GM20000 (cell line): ENCODE measurements at places on chromosomes 5 and 9.

GRCh38 chr9:107975426-107976010, 485.9 kb upstream of the KLF4 start:
- DNase-seq: no peak

- DNase-seq: no peak
Observed at GRCh38 chr9:19924080-19924479, 135.2 kb upstream of the SLC24A2 start.

DNA sequence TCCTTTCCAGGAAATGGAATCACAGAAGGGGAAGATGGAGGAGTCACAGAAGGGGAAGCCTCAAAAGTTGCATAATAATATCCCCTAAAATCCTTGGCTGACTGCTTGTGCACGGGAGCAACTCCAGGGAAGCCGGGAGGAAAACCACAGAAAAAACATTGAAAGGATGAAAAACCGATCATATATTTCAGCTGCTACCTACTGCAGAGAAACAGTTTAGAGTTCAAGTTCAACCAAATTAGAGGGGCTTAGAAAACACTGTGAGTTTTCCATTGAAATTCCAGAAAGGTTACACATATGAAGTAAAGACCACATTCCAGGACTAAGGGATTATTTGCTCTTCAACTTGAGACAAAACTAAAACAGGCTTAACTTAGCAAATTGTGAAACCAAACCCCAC, 37.6 kb upstream of the MTAP start:
- DNase-seq: no peak

DNA sequence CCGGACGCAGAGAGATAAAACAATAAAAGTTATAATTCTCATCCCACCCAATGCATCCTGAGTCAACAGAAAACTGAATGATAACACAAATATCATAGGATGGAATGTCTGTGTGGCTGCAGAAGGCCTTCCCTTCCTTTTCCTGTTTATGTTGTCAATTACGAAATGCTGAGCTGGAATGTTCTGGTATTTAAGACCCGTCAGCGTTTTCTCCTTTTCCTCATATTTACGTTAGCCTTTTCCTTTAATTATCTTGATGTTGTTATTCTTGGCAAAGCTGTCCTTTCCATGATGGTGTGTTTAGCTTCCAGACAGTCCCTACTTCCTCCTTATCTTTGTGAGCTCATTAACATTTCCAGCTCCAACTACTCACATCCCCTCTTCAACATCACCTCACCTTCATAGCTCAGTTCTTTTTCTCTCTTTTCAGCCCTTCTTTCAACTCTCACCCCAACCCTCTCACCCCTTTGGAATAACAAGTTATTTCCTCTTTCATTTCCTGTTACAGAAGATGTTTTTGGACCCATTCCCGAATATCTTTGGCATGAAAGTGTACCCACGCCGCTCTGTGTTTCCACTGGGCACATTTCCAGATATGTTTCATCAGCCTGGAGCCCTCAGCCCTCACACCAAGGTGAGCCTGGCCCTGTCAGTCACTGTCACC, 221.6 kb downstream of the NR2F1-AS1 start:
- DNase-seq: no peak

DNA sequence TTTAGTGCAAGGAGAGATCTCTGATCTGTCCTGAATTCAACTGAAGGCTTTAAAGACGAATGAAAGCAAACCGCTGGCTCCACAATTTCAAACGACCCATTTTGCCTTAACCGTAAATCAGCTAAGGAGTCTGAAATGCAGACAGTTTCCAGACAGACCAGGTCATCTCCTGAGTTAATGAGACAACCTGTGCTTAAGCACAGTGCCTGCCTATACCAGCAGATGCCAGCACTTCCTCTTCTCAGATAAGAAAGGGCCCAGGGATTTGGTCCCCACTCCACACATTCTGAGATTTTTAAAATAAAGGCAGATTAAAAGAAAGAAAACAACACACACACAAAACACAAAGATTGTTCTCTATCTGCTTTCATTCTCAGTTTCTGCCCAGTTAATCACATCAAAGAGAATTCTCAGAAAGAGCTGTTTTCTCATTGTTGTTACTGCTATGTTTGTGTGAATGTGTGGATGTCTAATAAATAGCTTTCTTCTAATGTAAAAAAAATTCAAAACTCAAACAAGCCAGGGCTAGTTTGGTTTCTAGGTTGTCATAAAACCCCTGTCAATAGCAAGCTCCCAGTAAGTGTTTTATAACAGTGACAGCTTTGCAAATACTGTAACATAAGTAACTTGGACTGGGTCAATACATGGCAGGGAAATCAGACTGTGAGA, 157.7 kb upstream of the SLC24A2 start:
- DNase-seq: no peak

GRCh38 chr5:159133041-159133741, 33.5 kb upstream of the EBF1 start:
- peak; percentile 58 for DNase-seq
